Hair follicular keratinocyte (primary cell): ENCODE measurements at places on chromosomes 11 and 22. TPM values are rescaled to one million over a fixed set of nuclear protein-coding genes. Genes with fewer than 3 reads are reported as not detected.

The MB gene
- total RNA-seq: not detected in 2 replicates

The MS4A4E gene
- total RNA-seq: not detected in 2 replicates

The GLYATL1B gene
- total RNA-seq: not detected in 2 replicates

The RAG2 gene
- not detected in 2 replicates for total RNA-seq

The C11orf42 gene
- total RNA-seq: not detected in 2 replicates

The BLID gene
- 0.31 and 0.34 TPM in 2 replicates for total RNA-seq

The SEZ6L gene
- not detected in 2 replicates for total RNA-seq

The GPR152 gene
- not detected in 2 replicates for total RNA-seq

The MMP27 gene
- total RNA-seq: not detected in 2 replicates

The KLHL35 gene
- total RNA-seq: 0.34 and 1.2 TPM in 2 replicates

The ARHGAP20 gene
- total RNA-seq: not detected in 2 replicates

The PACSIN3 gene
- total RNA-seq: 72.3 and 102 TPM in 2 replicates

The CST6 gene
- total RNA-seq: 0.34 and 1.8 TPM in 2 replicates
